ENCODE measurements at places on chromosomes 5 and 9. TPM values are rescaled to one million over a fixed set of nuclear protein-coding genes. Genes with fewer than 3 reads are reported as not detected.

The XRCC4 gene
- total RNA-seq: 4.2 TPM

DNA sequence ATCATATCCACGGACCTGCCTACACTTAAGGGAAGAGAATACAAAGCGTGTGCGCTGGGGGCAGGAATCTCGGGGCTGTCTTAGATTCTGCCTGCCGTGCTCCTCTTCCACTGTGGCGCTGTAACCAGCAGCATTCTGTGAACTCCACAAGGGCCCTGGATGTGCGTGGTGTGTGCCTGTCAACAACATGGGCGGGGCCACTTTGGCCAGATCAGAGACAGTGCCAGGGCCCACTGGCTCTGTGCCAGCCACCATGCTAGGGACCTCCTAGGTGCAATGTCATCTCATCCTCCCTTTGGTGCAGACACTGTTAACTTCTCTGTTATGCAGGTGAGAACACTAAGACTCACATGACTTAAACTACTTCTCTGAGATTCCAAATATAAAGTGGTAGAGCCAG is 113.7 kb downstream of the COL23A1 start:
- no peak for DNase-seq

- DNase-seq: no peak
These were observed 327.0 kb upstream of the TNC start for GRCh38 chr9:115444959-115445358.

DNA sequence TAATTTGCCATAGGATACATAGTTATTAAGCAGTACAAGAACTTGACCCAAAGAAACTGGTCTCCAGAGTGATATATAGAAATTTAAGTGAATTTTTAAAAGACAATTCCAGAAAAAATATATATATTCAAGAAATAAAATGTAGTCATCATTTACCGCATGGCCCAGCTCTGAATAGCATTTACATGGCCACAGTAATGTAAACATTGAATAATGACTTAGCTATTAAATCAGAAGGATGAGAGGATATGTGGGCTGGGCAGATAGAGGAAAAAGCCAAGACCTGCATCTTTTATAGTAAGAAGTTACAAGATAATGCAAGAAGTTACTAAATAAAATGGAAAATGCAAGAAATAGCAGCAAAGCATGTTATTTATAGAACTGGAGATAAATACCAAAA is 405.2 kb upstream of the WWC1 start:
- DNase-seq: no peak

DNA sequence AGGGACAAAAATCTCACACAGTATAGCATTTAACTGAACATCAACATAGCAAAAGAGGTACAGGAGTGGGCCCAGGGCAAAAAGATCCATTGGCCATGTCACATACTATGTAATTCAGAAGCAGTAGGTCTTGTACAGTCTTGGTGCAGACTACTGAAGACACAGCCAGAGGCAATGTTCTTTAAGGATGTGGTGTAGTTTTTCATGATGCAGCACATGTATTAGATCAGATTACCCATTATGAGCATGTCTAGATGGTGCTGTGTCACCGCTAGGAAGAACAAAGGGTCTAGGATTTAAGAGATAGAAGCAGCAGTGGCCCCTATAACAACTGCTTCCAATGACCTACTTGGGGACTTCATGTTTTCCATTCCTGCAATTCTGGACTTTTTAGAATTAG is 610.4 kb upstream of the MEF2C start:
- no peak for DNase-seq

DNA sequence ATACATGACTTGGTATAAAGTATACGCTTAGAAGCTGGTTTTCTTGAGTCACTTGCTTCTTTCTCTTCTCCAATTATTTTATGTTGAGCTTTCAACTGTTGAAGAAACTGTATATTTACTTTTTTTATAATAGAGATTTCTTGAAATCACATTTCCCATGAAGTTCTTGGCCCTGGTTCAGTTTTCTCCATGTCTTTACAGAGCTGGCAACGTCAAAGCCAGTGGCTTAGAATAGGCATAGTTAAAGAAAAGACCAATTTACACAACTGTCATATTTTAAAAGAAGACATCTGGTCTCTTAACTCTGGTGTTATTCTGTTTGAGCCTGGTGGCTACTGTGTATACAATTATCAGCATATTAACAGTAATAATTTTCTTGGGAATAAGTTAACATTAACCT is 1249.3 kb downstream of the CDH12 start:
- DNase-seq: no peak

- no peak for DNase-seq
These were observed 136.7 kb downstream of the CPLANE1 start for GRCh38 chr5:37112383-37112991.

GRCh38 chr9:73683862-73684591 is 532.4 kb downstream of the ANXA1 start:
- DNase-seq: no peak

DNA sequence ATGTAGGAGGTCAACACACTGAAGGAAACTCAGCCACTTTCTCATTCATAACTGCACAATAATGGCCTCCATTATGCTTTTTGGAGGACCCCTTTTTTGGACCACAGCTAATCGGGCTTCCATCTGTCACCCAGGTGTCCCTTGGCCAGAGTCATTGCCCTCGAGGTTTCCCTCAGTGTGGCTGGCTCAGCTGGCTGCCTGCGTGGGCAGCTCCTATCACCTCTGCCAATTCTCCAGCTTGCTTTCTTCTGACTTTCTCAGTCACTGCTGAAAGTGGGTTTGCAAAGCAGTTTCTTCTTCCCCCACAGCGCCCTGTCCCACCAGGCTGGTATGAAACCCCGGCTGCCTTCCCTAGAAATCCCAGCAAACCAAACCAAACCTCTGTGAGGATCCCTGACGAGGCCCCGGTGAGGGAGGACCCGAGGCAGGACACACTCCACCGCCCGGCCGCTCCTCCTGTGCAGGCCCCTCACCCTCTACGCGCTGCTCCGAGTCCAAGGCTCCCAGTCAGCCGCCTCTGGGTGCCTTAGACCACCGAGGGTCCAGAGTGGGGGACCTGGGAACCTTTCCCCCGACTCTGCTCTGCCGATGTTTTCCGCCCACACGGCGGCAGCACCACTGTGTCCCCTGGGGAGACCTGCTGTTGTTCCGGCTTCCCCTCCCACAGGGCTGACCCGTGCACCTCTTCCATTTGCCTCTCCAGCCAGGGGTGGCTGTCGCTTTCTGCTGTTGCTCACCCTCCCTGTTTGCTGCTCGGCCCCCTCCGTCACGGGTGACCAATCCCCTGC is 109.5 kb downstream of the TENT4A start:
- DNase-seq: no peak

GRCh38 chr5:153459051-153459743 is 31.3 kb upstream of the GRIA1 start:
- no peak for DNase-seq

DNA sequence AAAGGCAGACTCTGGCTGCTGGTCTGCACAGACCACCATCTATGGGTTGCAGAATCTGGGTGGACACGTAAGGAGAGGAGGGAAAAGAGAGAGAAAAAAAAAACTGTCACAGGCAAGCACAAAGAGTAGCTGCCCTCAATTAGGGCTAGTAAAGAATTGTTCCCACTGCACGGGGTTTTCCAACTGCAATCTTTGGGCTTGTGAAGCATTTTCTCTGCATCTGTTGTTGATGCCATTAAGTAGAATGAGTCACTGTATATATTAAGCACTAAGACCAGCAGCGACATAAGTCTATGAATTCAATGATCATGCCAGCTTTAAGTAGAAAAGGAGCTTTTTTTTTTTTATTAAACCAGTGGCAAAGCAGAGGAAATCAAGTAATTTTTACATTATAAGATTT is 40.2 kb downstream of the MED10 start:
- no peak for DNase-seq
